ENCODE measurements at places on chromosomes 12 and 14. TPM values are rescaled to one million over a fixed set of nuclear protein-coding genes. Genes with fewer than 3 reads are reported as not detected.

- no peak for DNase-seq
Measured at GRCh38 chr12:84814664-84815245, 97.8 kb downstream of the SLC6A15 start.

DNA sequence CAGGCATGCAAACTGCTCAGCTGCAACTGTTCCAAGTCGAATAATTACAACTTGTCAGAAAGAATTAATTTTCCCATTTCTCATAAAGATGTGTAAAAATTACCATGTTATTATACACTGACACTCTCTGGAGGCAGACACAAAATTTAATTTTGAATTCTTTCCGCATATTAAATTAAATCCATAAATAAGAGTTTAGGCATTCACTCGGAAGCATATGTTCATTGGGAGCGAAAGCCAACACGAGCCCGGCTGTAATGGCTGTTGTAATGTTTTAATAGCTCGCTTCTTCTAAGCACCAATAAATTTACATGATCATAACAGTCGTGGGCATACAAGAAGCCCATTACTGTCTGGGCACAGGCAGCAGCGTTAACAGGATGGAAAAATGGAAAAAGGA, 189.6 kb upstream of the SOX5 start:
- no peak for DNase-seq

DNA sequence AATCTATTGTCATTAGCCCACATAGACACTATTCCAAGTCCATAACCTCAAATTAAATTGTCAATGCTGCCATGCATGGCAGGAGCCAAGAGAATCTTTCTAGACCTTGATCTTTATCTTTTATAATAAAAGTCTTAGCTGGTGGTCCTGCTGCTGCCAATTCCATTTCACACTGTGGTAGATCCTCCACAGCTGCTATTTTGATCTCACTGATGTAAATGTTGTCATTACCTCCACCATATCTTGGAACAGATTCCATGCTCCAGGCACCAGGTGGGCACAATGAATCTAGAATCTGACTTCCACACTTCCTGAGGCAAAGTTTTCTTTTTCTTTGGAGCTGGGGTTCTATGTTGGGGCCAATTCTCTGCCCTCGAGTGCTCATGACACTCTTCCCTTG, 161.2 kb downstream of the TMTC3 start:
- no peak for DNase-seq

- DNase-seq, result peak; percentile 28
Measured at GRCh38 chr14:90454041-90455000, 57.5 kb downstream of the CALM1 start.

DNA sequence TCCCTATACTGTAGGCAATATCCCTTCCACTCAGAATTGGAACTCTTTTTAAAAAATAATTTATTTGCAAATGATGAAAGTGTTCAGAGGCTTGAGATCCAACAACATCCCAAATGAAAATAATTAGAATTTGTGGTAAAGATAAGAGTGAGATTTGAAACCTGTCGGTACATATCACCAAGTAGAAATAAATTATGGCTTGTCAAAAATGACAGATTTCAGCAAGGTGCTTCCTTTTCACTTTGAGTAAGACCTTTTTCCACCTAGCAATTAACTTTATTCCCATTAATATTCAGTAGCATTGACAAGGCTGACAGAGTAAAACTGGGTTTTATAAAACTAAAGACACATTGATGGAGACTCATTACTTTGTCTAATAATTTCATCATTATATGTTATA, 107.7 kb upstream of the PRKD1 start:
- DNase-seq, result no peak

Gene HOXC12
- total RNA-seq, result not detected

Gene PSEN1
- total RNA-seq, result 51.0 TPM

Gene PROX2
- total RNA-seq, result not detected

Gene TIMM9
- total RNA-seq, result 25.1 TPM

Gene ST8SIA1
- 5.1 TPM for total RNA-seq

Gene GPR137C
- 0.84 TPM for total RNA-seq

Gene COX8C
- total RNA-seq, result not detected

Gene TAS2R31
- 17.3 TPM for total RNA-seq

All from tibial nerve (tissue), 4 donors.